ENCODE measurements at places on chromosomes 5 and 9.

GRCh38 chr9:36877239-36877638 lies 156.8 kb downstream of the PAX5 start:
- DNase-seq: no peak

GRCh38 chr9:85897848-85898247 lies 43.1 kb upstream of the NAA35 start:
- DNase-seq: no peak

- peak; percentile 43 for DNase-seq
Observed at GRCh38 chr5:100840370-100840769, 62.7 kb downstream of the ST8SIA4 start.

DNA sequence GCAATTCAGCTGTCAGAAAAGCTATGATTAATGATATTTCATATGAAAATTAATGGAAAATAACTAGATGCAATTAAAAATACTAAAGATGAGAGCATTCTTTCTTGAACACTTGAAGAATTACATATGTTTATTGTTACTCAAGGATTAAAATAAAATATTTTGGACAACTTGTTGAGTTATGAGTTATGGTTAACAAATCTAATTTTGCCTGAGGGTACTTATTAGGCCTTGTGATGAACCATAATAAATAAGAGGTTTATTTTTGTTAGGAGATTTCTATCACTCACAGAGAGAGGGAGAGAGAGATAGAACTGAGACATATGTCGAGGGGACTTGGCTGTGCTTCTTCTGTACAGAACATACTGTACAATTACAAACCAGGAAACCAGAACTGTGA lies 183.7 kb downstream of the ISL1 start:
- DNase-seq: no peak

GRCh38 chr9:37956904-37957663 lies 53.2 kb upstream of the SLC25A51 start:
- DNase-seq: no peak

DNA sequence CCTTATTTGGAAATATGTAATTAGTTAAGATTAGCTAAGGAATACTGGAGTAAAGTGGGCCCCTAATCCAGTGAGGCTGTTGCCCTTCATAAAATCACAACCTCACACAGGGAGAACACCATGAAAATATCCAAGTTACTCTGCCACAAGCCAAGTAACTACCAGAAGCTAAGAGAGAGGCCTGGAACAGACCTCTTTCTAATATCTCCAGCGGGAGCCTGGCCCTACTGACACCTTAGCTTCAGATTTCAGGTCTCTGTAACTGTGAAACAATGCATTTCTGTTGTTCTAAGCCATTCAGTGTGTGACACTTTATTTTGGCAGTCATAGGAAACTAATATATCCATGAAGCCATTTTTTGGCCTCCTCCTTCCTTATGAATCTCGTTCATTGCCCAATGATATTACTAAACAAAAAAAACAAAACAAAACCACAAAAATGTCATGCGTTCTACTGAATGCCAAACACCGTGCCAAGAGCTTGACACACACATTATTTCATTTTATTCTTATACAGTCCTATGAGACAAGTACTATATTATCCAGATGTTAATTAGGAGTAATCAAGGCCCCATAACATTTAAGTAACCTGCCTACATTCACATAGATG lies 699.0 kb downstream of the MAT2B start:
- DNase-seq: no peak

GRCh38 chr5:128424646-128425045 lies 113.4 kb downstream of the FBN2 start:
- DNase-seq: no peak

GRCh38 chr9:123742009-123742767 lies 187.7 kb downstream of the DENND1A start:
- DNase-seq: no peak

GRCh38 chr5:11683666-11684065 lies 220.6 kb downstream of the CTNND2 start:
- no peak for DNase-seq

DNA sequence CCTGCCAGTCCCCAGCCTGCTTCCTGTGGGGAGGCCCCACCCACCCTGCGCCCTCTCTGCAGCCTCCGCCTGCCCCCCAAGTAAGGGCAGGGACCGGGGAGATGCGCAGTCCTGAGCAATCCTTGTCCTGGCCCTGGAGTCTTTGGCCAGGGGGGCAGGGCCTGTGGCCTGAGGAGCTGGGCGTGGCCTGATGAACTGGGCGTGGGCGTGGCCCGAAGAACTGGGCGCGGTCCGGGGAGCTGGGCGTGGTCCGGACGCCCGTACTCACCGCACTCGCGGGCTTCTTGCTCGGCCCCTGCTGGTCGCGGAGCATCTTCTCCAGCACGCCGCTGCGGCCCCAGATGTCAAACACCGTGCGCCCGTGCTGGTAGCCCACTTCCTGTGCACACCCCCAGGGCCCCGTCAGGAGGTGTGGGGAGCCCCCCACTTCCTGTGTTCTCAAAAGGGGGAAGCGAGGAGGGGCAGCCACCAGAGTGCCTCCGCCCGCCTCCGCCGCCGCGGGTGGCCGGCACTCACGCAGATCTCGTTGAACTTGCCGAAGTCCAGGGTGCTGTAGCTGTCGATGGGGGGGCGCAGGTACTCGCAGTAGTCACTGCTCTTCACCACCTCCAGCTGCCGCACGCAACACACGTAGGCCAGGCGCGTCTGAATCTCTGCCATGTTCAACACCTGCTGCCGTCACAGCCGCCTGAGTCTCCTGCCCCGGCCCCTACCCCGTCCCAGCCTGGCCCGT lies 2.7 kb upstream of the NSMF start:
- peak; percentile 73 for DNase-seq

DNA sequence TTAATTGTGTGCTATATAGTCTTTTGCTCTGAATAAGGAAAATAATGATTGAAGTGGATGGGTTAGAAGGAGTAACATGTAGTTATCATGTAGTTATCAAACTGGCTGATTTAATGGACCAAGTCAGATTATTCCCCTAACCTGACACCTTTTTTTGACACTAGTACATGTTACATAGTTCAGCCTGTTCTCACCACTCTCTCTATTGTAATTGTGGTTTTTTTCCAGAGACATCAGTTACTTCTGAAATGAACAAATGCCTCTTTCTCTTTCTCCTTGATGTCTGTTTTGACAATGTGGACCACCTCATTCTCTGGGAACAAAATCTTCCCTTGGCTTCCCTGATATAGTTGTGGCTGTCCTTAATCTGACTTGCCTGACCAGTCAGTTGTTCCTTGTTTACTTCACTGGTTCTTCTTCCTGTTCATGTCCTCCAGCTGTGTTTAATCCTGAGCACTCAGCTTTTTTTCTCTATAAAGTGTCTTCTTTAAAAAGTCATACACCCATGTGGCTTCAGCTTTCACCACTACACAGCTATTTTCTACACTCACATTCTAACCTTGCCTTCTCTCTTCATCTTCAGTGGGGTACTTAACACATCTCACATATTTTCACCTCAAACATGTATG lies 243.4 kb downstream of the ARRDC3 start:
- no peak for DNase-seq

DNA sequence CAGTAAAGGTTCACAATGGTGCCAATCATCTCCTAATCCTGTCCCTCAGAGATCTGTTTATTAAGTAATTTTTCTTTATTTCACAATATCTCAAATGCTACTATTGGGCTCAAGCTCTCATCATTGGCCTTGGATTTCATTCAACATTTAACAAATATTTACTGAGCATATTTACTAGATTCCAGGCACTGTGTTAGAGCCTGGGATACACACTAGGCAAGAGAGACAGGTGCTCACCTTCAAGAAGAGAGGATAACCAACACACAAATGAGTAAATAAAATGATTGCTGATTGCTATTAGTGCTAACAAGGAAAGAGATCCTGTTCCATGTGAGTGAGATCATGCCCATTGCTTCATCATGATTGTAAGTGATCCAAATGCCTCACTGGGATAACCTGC lies 27.4 kb downstream of the PPP2R2B start:
- DNase-seq: no peak

GRCh38 chr9:74760031-74760700 lies 127.6 kb downstream of the TRPM6 start:
- DNase-seq: no peak

DNA sequence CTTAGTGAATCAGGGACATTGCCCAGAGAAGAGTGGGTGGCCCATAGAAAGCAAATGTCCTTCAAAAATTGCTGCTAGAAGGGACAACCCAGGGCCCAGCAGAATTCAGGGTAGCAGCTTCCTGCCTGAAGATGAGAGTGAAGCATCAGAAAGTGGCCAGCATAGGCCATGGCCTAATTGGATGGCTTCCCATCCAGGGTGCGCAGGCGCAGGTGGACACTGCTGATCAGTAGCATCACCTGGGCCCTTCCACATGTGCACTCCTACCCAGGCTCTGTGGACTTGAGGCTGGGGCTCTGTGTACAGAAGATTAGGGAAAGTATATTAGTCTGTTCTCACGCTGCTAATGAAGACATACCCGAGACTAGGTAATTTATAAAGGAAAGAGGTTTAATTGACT lies 58.6 kb upstream of the GARNL3 start:
- DNase-seq: no peak

DNA sequence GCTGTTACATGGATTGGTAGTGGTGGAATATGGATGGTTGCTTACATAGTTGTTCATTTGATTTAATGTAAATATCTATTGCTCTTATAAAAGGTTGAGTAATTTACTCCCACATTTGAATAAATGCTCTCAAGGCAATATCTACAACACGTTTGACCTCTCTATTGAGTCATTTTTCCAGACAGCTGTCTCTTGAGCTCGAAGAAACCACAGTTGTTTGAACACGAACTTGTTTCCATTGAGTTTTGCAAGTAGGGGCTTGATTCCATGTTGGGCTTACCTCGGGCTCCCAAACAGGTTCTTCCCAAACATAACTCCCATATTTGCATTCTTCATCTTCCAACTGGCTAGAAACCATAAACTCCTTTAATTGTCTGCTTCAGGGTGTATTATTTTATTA lies 115.0 kb upstream of the HMHB1 start:
- DNase-seq: no peak

GRCh38 chr9:35711501-35712428 lies 20.2 kb downstream of the TLN1 start:
- no peak for DNase-seq

DNA sequence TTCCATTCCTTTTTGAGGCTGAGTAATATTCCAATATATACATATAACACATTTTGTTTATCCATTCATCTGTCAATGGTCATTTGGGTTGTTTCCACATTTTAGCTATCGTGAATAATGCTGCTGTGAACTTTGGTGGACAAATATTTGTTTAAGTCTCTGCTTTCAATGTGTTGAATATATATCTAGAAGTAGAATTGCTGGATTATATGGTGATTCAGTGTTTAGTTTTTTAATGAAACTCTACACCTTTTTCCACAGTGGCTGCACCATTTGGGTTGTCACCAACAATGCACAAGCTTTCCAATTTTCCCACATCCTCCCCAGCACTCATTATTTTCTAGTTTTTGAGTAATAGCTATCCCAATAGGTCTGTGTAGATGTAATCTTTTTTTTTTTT lies 69.5 kb downstream of the ACTBL2 start:
- no peak for DNase-seq

GRCh38 chr9:132768932-132769905 lies 99.0 kb downstream of the GTF3C4 start:
- peak; percentile 77 for DNase-seq

DNA sequence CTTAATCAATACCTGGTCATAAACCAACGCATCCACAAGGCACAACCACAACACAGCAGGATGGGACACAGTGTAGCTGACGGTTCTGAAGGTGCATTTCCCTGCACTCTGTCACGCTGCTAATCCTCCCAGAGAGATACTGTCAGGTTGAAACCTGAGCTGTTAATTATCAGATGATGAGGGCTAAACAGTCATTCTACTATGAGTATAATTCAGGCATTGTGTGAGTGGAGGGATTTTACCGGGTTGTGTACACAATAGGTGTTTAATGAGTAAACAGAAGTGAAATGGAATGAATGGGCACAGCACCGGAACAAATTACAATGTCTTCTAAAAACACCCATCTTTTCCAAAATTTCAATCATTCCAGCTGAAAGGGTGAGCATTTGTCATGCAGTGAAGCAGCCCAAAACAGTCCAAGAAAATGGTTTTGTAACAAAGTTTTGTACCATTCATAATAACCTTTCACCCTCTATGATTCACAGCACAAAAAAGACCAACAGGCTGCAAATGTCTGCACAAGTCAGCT lies 71.5 kb downstream of the ABCA1 start:
- no peak for DNase-seq

DNA sequence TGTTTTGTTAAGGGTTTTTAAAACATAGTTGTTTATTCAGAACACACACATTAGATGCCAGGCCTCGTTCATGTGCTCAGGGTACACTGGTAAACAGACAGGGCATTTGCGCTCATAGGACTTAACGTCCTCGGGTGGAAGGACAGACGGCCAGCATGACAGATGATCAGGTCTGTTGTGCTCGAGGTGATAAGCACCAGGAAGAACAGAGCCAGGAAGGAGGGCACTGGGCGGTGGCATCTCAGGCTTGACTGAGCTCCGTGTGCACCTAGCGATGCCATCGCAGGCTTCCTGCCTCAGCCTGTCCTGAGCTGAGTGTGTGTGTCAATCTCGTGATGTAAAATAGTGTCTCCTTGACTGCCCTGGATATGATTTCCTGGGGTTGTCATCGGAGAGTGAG lies 96.5 kb downstream of the EHMT1 start:
- no peak for DNase-seq

GRCh38 chr9:33436445-33436844 lies 10.9 kb downstream of the AQP3 start:
- DNase-seq: no peak

DNA sequence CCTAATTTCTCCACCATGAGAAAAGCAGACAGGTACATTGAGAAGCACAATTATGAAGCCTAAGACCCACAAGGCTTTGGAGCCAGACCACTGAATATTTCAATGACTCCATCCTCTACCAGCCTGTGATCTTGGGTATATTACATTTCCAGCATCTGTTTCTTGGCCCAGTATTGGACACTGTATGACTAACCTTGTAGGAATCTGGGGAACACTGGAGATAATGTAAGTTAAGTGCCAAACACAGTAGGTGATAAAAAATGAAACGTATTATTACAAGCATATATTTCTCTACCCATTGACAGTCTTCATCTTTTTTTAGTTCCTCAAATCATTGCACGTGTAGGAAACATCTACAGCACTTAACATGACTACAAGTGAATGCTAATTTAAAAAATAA lies 28.6 kb upstream of the FEM1C start:
- no peak for DNase-seq

DNA sequence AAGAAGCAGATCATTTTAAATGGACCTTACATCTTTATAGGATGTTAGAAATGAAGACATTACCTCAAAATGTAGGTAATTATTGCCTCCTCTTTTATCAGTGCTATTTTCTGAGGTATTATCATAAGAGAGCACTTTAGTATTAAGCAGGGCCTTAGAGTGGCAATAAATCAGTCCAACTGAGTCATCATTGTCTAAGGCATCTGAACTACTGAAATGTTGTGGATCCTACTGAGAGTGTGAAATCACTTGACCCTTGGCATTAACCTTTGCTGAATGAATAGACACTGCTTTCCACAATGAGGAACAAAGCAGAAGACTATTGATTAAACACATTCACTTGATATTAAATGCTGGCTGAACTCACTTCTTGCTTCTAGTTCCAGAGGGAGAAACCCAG lies 224.6 kb upstream of the ARRDC3 start:
- no peak for DNase-seq

All from CD4-positive, alpha-beta T cell treated with Interleukin-15 for 4 hours (primary cell).